ENCODE measurements at places on chromosomes 2 and 18.

DNA sequence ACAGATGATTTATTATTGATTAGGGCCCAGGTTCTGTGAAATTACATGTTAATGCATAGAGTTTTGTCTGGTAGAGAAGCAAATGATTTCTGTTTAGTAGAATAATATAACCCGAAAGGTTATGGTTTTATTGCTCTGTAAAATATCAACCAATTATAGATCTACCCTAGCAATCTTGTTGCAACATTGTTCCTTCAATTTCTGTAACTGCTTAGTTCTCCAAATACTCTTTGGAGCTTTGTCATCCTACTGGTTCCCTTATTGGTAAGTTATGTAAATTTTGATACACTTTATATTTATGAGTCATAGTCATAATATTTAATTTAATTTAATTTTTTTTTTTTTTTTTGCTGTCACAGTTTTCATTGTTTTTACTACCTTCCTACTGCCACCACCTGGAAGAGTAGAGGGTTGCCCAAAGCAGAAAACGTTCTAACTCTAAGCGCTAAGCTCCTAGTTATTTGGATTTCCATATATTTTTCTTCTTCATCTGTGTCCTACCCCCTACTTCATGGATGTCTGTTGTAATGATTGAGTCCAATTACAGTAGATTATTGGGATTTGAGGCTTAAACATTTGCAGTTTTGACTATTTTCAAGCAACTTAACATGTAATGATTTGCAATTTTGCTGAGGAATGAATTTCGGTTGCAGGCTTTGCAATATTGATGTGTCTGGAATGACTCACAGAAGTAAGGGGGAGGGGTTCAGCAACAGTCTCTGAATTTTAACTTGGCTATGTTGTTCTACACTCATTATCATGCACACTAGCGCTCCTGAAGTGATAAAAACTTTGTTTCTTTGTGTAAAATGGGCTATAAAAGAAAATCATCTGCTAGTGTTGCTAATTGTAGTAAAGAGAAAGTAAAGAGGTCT, 51.1 kb downstream of the NABP1 start:
- no peak for DNase-seq

GRCh38 chr18:13235421-13235831, 16.9 kb downstream of the LDLRAD4 start:
- DNase-seq = peak; percentile 15

DNA sequence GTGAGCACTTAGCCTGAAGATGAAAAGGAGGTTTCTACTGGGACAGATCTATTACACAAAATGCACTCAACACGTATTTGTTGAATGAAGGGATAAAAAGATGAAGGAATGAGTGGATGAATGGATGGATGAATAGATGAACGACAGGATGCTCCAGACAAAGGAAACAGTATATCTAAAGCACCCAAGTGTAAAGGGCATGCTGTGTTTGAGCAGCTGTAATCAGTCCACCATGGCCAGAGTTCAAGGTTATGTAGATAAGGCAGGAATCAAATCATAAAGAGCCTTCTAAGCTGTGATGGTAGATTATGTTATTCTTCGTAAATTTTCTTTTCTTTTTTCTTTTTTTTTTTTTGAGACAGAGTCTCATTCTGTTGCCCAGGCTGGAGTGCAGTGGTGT, 213.8 kb upstream of the FBXO11 start:
- no peak for DNase-seq

DNA sequence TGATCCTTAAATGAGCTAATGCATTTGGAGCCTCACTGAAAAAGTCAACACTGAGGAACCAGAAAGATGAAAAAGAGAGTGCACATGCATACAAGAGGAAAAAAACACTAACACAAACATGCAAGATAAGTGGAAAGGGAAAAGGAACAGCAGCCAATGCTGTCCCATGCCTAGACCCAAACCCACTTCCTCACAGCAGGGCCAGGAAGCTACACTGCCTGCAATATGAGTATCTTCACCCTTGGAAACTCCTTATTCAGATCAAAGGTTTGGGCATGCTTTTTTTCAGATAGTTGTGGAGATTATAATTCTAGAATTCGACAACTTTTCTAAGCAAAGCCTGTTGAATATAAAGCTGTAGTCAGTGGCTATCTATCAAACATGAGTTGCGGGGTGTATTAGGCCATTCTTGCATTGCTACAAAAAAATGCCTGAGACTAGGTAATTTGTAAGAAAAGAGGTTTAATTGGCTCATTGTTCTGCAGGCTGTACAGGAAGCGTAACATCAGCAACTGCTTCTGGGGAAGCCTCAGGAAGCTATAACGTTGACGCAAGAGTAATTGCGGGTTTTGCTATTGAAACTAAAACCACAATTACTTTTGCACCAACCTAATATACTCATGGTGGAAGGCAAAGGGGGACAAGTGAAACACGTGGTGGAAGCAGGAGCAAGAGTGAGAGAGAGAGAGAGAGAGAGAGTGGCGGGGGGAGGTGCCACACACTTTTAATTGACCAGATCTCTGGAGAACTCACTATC, 138.2 kb downstream of the MBD2 start:
- no peak for DNase-seq

- peak; percentile 86 for DNase-seq
These were observed 259.7 kb downstream of the LPIN1 start for GRCh38 chr2:12005886-12006681.

DNA sequence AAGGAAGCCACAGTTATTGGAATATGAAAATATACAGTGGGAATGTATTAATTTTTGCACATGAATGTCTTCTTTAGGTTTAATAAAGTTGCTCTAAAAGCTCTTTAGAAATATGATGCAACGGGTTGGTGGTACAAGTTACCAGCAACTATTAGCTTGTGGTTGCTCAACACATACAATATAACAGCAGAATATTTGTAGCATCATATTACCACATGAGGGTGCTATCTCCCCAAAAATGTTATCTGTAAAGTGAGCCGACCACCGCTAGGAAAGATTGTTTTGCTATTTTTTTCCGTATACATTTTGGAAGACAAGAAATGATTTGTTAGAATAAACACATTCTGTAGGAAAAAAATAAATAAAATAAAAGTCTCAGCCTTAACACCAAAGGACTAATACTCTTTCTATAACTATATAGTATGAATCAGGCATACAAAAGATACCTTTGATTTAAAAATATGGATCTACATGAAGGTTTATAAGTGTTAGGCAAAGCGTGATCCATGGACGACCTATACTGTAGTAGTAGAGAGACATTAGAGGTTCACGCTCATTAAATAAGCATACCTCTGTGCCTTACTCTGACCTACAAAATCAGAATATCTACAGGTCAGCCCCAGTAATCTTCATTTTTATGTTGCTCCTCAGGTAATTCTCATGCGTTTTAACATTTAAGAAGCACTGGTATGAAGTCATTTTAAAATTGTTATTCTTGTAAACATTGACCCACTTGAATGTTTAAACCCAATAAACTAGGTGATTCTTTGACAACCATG, 1110.6 kb upstream of the ACVR2A start:
- DNase-seq = no peak

DNA sequence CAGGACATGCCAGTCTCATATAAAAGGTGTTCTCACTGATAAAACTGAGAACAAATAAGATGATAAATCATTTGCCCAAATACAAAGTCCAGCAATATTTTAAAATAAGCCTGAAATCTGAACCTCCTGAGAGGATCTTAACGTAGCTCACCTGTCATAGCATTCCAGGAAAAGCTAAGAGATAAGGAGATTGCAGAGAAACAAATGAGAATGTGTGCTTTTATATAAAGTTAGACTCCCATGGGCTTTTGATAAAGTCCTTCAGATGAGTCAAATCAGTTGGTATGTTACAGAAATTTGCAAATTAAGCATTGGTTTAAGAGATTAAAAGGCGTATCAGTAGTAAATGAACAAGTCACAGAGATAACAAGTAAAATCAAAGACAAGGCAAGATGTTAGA, 452.9 kb upstream of the CHAC2 start:
- DNase-seq = no peak

DNA sequence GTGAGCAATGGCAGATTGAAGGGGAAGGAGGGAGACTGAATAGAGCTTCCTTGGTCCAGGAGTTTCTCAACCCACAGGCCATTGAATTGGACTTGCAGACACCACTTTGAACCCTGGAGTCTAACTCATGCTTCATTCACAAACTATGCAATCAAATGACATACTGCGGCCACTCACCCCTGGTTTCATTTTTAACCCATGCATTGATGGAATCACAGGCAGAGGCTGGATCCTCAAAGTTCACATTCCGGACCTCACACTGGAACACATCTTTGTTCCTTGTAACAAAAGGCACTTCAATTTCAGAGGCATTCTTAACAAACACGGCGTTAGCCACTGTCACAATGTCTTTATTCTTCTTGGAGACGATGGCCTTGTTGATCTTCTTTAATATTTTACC, 40.7 kb downstream of the MRPL44 start:
- DNase-seq = no peak

GRCh38 chr2:42296226-42296625, 64.8 kb downstream of the COX7A2L start:
- no peak for DNase-seq

DNA sequence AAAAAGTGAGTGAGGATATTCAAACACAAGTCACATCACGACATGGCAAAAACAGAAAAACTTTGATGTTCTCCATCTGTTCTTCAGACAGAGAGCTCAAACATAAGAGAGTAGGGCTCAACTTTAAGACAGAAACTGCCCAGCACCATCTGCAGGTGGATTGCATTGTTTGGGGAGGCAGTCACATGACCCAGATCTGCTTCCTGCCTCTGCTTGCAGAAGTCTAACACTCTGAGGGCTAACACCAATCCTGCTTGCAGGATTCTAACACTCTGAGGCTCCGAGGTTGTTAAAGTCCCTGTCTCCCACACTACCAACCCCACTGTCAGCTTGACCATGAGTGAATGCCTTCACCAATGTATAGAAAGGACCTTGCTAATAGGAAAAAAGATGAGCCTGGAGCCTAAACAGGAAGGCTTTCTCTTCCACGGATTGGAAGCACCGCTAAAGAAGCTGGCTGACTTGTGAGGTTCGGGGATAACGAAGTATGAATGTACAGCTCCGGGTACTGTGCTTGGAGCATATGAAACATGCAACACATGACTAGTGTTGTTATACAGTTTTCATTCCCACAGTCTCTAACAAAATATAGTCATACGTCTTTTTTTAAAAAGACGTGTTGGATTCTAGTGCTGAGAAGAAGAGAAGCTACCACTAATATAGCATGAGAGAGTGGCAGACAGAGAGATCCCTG, 176.6 kb upstream of the CREB1 start:
- no peak for DNase-seq

- DNase-seq = no peak
These were observed 169.2 kb downstream of the LNPK start for GRCh38 chr2:175832866-175833265.

GRCh38 chr18:49100226-49100968, 149.6 kb upstream of the SMAD7 start:
- DNase-seq = no peak

DNA sequence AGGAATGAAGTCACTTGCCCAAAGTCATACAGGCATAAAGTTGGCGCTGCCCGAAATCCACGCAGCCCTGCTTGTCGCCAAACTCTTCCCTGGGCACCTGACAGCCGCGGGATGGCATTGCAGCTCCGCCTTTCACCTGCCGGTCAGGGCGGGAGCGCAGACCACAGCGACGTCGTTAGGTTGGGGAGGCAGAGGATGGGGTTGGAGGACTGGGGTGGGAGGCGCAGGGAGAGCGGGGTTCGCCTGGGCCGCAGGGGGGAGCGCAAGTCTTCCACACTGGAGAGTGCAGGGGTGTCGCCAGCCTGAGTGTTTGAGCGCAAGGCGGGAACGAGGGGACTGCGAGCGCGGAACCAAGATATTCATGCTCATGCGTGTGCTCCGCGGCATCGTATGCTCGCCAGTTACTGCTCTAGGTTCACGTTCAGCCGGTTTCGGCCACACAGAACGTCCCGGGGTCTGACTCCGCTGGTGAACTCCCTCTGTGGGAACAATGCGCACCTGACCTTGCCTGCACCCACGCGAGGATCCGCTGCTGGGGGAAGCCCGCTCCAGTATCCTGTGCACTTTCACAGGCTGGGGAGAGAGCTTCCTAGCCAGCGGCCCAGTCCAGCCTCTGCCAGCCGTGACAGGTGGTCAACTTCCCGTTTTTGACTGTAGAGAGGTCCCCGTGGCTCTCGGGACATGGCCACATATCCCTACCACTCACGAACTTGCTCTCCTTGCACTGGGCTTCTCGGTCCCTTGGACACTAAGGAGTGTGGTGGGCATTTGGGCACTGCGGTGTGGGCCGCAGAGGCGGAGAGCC, 767 bp upstream of the NPPC start:
- no peak for DNase-seq
